Naive thymus-derived CD8-positive, alpha-beta T cell (primary cell): ENCODE measurements at places on chromosomes 3 and 15. TPM values are rescaled to one million over a fixed set of nuclear protein-coding genes. Genes with fewer than 3 reads are reported as not detected.

Gene ZNF385D
- not detected for total RNA-seq

Gene ADAMTS17
- total RNA-seq: 4.6 TPM

Gene DGKG
- 1.5 TPM for total RNA-seq

Gene FBXL22
- 2.1 TPM for total RNA-seq

Gene GPR62
- total RNA-seq: not detected

Gene PYGO1
- not detected for total RNA-seq
